ENCODE measurements at places on chromosomes 11 and 22.

GRCh38 chr11:11313426-11313825, 39.6 kb downstream of the CSNK2A3 start:
- peak; percentile 15 for DNase-seq

GRCh38 chr11:130847517-130847916, 68.8 kb downstream of the SNX19 start:
- DNase-seq: peak; percentile 96

DNA sequence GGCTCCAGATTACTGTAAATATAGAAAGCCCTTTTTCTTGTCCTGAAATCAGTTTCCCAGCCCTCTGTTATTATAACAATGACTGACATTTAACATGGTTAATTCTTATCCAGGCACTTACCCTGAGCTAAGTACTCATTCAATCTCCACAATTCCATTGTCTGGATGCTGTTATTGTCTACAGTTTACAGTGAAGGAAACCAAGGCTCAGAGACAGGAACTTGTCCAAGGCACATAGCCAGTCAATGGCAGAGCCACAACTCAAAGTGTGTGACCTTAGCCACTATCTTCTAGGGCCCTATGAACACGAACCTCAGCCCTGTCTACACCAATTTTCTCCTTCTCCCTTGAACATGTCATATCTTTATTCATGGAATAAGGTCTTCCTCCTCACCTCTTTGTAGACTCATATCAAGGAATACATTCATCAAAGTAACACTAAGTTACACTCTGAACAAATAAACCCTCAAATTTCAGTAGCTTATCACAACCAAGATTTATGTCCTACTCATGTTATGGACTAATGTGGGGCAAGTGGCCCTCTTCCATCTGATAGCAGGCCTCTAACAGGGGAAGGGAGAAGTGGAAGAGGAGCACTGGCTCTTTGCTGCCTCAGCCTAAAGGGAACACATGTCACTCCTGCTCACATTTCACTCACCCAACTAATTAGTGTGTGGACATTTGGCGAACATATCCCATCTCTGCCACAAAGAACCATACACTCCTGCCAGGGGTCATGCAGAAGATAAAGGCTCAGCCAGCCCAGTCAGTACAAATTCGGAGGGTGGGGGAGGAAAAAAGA, 39.3 kb upstream of the APLNR start:
- DNase-seq: no peak

- no peak for DNase-seq
Measured at GRCh38 chr11:95349345-95349942, 118.4 kb upstream of the SESN3 start.

GRCh38 chr11:127996825-127997224, 590.5 kb downstream of the ETS1 start:
- DNase-seq: peak; percentile 68

DNA sequence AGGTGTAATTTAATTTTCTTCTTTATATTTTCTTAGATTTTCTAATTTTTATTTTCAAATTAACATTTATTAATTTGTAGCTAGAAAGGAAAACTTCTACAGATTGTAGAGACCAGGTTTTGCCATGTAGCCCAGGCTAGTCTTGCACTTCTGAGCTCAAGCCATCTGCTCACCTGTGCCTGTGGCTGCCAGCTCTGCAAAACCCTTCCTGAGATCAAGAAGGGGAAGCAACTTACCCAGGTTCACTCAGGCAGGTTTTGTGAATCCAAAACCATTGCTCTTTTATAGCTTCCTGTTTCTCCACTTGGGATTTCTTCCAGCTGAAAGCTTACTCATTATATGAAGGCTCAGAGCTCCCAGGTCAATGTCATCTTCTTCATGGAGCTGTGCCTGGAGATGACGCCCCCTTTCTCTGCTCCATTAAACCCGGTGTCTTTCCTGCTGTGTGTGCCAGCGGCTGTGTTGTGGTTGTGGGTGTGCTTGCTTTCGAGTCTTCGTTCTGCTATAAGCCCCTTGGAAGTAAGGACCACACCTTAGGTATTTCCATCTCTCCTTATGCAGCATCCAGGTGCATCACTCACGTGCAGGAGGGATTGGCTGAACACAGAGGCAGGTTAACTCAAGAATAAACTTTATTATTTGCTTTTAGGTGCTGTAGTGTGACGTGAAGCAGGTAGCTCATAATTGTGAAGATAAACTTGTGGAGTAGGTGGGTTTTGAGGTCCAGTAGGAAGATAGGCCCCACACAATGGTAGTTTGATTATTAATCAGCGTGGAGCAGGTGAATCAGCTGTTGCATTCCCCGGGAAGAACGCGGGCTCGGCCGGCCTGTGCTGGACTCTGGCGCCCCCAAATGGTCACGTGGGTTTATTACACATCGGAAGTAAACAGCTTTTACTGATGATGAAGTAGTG, 42.2 kb upstream of the INCENP start:
- DNase-seq: peak; percentile 69

GRCh38 chr11:106160494-106160893, 83.0 kb downstream of the AASDHPPT start:
- peak; percentile 17 for DNase-seq

DNA sequence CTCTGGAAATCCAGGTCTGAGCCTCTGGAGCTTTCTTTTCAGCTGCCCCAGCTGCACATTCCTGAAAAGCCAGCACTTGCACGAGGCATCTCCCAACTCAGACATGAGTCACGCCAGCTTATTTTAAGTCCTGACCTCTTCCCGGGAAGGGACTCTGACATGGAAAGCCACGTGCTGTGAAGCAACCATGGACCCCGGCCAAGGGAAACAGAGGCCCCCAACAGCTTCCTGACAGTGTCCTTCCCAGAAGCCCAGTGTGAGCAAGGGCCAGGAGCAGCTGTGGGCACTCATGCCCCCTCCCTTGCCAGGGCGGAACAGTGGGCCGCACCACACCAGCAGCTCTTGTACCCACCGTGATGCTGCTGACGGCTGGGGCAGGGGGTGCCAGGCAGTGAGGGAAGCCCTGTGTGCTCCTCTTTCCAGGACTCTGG, 118.8 kb upstream of the CADM1 start:
- peak; percentile 97 for DNase-seq

- peak; percentile 68 for DNase-seq
Measured at GRCh38 chr11:73465023-73465675, 89.0 kb downstream of the RELT start.
